Stimulated activated CD8-positive, alpha-beta memory T cell treated with anti-CD3 and anti-CD28 coated beads, Interleukin-7, amount 100 ng/mL, for 1 hour (primary cell): ENCODE measurements at places on chromosomes 4 and X.

GRCh38 chrX:56757327-56757726 lies 28.3 kb downstream of the NBDY start:
- no peak for DNase-seq

GRCh38 chr4:138599965-138600364 lies 357.8 kb upstream of the SLC7A11 start:
- no peak for DNase-seq

- DNase-seq: no peak
Observed at GRCh38 chr4:153791746-153792617, 3.1 kb upstream of the SFRP2 start.

DNA sequence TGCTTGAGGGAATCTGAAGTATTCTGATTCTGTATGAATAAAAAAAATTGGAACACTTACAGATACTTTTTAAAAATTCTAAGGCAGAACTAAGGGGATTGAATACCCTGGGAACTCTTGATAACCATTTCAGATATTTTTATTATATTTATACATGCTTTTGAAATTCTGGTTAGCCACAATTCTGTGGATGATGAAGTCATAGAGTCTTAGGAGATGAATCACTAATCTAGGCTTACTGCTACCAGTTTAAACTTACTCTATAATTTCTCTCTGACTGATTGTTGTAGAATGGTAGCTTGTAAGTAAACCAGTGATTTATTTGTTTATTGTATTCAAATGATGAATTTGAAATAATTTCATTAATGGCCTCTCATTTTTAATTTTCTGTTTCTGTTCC lies 11.4 kb upstream of the SLAIN2 start:
- DNase-seq: no peak

DNA sequence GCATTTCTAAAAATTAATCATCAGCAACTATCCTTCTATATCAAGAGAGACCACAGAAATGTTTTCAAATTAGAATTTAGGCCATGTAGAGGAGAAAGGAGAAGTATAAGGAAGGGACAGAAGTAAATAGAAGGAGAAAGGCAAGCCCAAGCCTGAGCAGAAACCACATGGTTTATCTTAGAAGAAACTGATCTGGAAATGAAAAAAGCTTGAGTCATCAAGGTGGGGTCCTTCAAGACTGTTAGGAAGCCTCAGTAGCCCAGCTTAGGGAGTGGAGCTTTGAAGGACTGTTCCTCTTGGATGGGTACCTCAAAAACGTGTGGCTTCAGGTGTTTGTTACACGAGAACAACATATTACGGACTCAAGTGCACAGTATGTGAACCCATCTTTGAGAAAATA lies 4.5 kb downstream of the BMX start:
- no peak for DNase-seq

DNA sequence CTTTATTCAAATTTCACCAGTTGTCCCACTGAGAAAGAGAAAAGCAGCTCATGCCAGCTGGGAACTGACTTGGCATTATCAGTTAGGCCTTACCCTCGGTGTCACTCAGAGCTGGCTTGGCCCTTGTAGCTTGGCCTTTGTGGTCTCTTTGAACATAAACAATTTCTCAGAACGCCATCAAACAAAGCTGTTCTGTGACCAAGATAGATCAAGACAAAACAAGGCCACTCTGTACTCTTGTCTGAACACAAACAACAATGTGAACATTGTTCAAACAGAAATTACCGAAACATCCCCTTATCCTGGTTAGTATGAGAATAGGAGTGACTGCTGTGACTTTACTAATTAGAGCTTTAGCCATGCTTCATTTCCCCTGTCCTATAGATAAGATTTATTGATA lies 57.2 kb downstream of the DIPK2B start:
- DNase-seq: no peak

GRCh38 chr4:1768367-1769034 lies 24.6 kb upstream of the FGFR3 start:
- DNase-seq: no peak

DNA sequence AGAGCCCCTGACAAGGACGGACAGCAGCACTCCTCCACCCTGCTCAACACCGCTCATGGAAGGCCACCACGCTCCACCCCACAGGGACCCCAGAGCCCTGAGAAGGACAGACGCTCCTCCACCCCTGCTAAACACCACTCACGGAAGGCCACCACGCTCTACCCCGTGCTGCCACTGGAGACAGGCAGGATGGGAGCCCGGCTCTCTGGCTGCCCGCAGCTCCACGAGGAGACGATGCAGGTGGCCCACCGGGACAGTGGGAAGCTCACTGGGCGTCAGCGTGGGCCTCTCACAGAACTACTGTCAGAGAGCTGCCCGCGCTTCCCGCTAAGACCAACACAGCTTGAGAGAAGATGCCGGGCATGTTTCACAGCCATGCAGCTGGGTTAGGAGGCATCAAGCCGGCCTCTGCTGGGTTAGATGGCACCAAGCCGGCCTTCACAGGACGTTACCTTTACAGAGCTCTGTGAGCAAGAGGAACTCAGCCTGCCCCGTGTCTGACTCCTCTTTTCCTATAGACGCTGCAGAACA lies 20.8 kb downstream of the GAK start:
- DNase-seq: no peak

- no peak for DNase-seq
Observed at GRCh38 chr4:109998867-109999584, 86.3 kb downstream of the EGF start.

DNA sequence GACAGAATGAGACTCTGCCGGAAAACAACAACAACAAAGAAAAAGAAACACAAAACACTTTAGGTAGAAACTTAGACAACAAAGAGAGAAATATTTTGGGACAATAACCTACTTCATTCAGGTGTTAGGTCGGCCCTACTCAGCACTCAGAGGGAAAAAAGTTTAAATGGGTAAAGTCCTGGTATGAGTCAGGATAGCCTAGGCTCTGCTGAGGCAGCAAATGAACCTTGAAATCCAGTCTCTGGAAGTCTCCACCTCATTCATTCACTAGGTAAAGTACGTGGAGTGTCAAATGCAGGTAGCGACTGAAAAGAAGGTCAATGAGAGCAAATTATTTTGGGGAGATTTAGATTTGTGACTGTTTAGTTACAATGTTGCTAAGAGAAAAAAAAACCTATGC lies 127.4 kb downstream of the FHDC1 start:
- DNase-seq: no peak

DNA sequence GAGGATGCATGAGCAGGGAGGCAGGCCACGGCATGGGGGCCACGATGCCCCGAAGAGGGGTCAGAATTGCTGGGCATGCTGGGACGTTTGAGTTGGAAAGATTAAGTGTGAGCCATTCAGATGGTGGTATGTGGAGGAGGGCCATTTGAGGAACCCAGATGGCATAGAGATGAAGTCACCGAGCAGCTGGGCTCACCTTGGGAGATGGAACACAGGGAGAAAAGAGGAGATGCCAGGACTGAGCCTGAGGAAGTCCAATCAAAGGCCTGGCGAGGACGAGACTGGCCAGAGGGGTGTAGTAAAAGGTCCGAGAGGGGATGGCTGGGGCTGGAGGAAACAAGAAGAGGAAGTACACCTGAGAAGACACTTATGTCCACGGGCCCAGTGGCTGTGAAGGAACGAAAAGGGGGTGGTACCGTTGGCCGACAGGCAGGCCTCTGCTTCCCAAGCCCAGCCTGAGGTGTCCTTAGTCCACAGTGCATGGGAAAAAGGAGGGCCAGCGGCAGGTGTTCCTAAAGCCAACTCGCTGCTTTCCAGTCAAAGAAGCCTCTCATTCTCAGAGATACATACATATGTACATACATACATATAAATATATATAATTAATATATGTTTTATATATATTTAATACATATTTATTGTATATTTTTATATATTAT lies 54.6 kb upstream of the CLCN4 start:
- DNase-seq: no peak

GRCh38 chr4:93495346-93495745 lies 333.2 kb upstream of the ATOH1 start:
- DNase-seq: no peak

DNA sequence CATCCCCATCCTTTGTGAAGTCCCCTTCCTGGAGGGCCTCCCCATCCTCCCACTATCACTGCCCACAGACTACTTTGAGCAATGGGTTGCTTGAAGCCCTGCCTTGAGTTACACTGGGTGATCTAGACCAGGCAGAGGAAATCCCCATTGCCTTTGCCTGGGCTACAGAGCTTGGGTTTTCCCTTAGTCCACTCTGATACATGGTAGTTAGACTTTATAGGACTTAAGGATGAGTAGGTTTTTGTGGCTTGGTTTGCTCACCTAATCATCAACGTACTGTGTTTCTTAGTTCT lies 56.6 kb downstream of the TMEM131L start:
- no peak for DNase-seq

DNA sequence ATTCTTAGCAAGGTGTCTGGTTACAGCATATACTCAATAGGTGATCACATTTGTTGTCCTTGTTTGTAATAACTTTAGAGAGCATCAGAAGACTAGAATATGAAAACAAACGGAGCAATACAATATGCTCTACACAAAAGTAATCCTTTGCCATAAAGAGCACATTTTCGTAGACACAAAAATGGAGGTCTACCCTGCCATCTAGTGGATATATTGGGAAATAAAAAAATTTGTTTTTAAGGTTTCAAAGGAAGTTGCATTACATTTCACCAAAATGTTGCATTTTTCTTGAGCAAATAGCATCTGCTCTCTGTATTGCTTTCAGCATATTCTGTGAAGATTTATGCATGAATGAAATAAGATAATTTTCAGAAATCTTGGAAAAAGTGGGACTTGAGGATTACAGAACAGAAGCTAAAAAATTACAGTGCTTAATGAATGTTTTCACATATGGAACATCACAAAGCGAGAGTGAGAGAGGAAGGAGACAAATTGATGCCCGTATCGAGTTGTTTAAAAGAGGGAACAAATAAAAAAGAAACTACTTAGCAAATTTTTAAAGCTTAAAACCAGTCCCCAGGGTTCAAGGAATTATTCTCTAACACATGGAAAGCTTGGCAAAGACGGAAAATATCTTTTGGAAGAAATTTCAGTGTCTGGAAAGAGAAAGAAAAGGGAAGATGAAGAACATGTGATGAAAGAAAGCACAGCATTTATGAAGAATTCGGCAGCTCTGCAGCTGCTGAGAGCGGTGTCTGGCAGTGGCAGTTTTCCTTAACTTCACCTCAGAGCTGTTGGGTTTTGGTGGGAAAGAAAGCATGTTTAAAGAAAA lies 390.1 kb downstream of the ANKRD50 start:
- DNase-seq: no peak

DNA sequence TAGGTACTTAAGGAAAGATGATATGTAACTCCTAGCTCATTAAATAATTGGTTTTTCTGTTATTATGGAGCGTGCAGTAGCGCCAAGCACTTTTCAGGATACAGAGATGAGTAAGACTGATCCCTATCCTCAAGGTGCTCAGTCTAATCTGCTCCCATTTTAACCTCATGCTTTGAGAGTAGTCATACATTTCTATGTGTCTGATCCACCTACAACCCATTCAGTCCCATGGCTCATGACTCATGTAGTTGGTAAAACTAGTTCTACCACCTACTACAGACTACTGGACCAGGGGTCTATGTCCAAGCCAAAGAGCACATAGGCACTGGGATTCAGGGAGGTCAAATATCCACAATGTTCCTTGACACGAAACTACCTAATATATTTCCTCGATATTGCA lies 60.8 kb downstream of the TMEM154 start:
- DNase-seq: no peak

DNA sequence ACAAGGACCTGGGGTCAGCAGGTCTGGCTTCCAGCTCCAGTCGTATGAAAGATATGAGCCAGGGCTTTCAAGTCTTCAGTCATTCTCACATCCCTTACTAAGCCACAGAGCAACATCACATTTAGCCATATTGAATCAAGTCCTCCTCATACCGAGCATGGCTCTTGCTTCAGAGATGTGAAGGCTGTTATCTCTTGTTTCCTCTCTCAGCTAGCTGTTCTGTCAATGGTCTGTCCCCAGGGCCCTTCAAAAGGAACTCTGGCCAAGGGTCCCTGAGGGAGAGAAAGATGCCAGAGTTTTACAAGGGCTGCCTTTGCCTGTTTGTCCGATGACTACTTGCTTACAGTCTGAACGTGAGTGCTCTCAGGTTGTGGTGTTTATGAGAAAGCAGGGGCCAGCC lies 30.5 kb downstream of the DOCK11 start:
- DNase-seq: no peak

- DNase-seq: no peak
Observed at GRCh38 chr4:159229164-159229563, 126.3 kb downstream of the RAPGEF2 start.

DNA sequence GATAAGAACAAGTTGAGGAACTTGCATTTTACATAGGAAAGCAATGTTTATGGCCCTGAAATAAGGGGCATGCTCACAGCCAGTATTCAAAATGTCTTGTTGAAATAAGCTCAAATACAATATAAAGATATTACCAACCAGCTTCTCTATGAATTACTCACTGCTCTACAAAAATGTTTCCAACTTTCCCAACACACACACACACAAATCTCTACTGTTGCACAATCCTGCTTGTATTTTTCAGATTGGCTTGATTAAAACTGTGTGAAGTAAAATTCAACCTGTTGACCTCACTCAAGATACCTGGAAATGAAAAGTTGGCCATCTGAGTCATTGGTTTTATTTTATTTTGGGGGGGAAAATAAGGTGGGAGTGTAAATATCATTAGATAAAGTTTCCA lies 128.6 kb downstream of the CHIC2 start:
- DNase-seq: no peak

DNA sequence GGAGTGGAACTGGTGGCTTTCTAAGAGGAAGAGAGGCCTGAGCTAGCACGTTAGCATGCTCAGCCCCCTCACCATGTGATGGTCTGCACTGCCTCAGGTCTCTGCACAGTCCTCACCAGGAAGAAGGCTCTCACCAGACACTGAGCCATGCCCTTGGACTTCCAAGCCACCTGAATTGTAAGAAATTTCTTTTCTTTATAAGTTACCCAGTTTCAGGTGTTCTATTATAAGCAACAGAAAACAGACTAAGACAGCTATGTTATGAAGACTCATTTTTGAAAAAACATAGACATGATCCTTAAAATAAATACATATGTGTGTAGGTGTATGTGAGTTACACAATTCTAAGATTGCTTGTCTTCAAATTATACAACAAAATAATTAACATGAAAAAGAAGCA lies 74.7 kb downstream of the CEP44 start:
- DNase-seq: no peak

- no peak for DNase-seq
Observed at GRCh38 chr4:153777421-153777820, 11.5 kb downstream of the SFRP2 start.

GRCh38 chrX:12374286-12374685 lies 236.0 kb downstream of the FRMPD4 start:
- no peak for DNase-seq

- DNase-seq: no peak
Observed at GRCh38 chr4:173505924-173506518, 24.0 kb downstream of the HAND2 start.

DNA sequence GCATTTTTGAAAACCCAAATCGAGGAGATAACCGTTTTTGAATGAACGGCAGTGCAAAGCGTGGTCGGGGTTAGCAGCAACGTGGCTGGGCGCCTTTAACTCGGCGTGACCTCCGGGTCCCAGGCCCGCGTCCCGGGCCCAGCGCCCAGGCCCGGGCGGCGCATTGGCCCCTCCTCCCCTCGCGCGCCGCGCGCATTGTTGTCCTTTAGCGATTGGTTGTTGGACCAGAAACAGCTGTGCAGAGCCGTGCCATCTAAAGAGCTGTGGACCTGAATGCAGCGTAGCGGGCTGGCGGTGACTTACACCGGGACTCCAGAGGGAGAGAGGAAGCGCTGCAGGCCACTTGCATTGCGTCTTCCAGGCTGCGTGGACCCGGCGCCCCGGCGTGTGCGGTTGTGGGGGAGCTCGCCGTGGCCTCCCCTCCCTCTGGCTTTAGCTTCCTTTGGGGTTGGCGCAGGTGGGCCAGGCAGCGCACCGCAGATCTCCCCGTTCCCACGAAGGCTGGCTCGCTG lies at the start of gene STOX2:
Gene STOX2, plus strand, starts transcription at position 227 of the 512 bp plus-strand sequence. CDS start 1,484 bp downstream, outside the sequence.
- no peak for DNase-seq
